Ascending aorta (tissue), 2 donors: ENCODE measurements at places on chromosomes 1 and 21.

- no peaks in the 10 kb centered on the region for H3K4me1 ChIP-seq
- H3K36me3 ChIP-seq = no peaks in the 10 kb centered on the region
- no peak for DNase-seq
Measured at GRCh38 chr1:107535091-107535490, 394.3 kb downstream of the NTNG1 start.

DNA sequence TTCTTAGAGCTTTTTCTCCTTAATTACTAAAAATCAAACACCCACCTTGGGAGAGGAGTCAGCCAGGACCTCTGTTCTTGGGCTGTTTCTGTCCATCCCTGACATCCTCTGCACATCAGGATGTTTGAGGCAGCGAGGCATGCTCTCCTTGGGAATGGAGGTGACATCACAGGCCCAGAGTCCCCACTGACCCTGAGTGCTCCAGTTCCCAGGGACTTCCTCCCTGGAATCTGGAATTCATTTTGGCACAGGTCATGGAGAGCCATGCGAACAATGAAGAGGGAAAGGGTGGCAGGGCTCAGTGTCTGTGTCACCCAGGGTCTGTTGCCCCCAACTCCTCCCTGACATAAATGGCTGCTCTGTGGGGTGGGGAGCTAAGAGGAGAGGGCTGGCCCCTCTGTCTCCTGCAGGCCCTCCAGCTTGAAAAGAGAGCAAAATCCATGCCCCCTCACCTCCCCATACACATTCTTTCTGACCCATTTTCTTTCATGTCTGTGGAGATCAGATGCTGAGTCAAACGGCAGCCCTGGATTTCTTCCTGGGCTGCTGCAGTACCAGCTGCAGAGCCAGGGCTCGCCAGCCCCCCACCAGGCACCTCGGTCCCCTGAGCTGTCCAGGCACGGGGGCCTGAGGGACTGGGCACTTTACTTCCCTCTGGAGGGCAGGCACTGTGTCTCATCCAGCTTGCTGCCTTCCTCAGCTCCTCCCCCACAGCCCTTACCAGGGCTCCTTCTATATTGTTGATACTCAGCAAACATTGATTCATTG, 102.0 kb downstream of the NMNAT2 start:
- no peak for DNase-seq
- H3K4me3 ChIP-seq = no peak overlapping the region
- peaks cover 23% of the 10 kb centered on the region for H3K4me1 ChIP-seq
- H3K27me3 ChIP-seq = no peaks in the 10 kb centered on the region
- peak overlapping the region; percentile 41 for H3K27ac ChIP-seq

DNA sequence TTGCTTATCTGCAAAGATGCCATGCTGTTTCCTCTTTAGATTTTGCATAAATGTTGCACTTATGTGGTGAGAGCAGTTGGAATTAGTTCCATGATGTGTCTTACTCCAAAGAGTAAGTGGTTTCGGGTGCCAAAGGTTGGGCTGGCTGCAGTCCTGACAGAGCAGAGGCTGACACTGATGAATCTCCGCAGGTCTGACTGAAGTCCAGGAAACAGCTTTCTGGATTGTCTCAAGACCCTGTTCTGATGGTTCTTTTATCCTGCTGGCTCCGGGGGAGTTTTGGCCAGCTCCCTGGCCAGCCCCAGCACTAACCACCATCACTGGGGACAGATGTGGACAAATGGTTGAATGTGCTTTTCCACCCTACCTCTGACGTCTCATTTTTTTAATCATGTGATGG, 207.2 kb upstream of the KIAA0040 start:
- no peaks in the 10 kb centered on the region for H3K4me1 ChIP-seq
- no peaks in the 10 kb centered on the region for H3K36me3 ChIP-seq
- H3K27ac ChIP-seq = no peak overlapping the region
- DNase-seq = no peak
- no peak overlapping the region for H3K4me3 ChIP-seq

GRCh38 chr1:22314706-22315105, 136.9 kb upstream of the ZBTB40 start:
- H3K27ac ChIP-seq = no peak overlapping the region
- DNase-seq = no peak
- no peak overlapping the region for H3K4me3 ChIP-seq
- H3K4me1 ChIP-seq = no peaks in the 10 kb centered on the region
- H3K27me3 ChIP-seq = peaks cover 20% of the 10 kb centered on the region
